ENCODE measurements at places on chromosomes 16 and 17. TPM values are rescaled to one million over a fixed set of nuclear protein-coding genes. Genes with fewer than 3 reads are reported as not detected.

Gene DNAH2
- not detected for total RNA-seq

Gene TPSG1
- not detected for total RNA-seq

Gene EFTUD2
- 62.6 TPM for total RNA-seq

Gene TP53TG3C
- not detected for total RNA-seq

Gene IRX5
- 26.3 TPM for total RNA-seq

Gene C16orf96
- total RNA-seq: 0.07 TPM

Gene ZG16
- total RNA-seq: not detected

Gene CIITA
- total RNA-seq: 7.7 TPM

Gene SYNGR3
- total RNA-seq: 0.25 TPM

Gene AKAP1
- 151 TPM for total RNA-seq

Gene SLC47A1
- 7.1 TPM for total RNA-seq

Gene CTRB2
- 3.0 TPM for total RNA-seq

Gene QPRT
- total RNA-seq: 29.2 TPM

Gene BRIP1
- total RNA-seq: 0.12 TPM

Gene GRAPL
- 0.90 TPM for total RNA-seq

Gene GRB7
- 0.44 TPM for total RNA-seq

Gene CSH1
- total RNA-seq: not detected

Gene NXPH3
- total RNA-seq: 3.4 TPM

Gene ENO3
- 1,084 TPM for total RNA-seq

Gene CFAP97D1
- 0.09 TPM for total RNA-seq

Gene RNF112
- total RNA-seq: 1.2 TPM

Gene RNF157
- 3.5 TPM for total RNA-seq

Gene SDK2
- 2.1 TPM for total RNA-seq

Data from heart right ventricle (tissue), 16 donors.